Stimulated activated CD4-positive, alpha-beta T cell treated with anti-CD3 and anti-CD28 coated beads, Interleukin-1b, Interleukin-23, amount 100 ng/mL, for 1 hour (primary cell): ENCODE measurements at places on chromosomes 2 and 18.

- no peak for DNase-seq
Observed at GRCh38 chr18:63974991-63975390, 5.1 kb downstream of the SERPINB8 start.

GRCh38 chr18:74299746-74300145 is 8.0 kb upstream of the CYB5A start:
- DNase-seq: no peak

- DNase-seq: no peak
Observed at GRCh38 chr18:26738706-26739105, 126.8 kb downstream of the AQP4 start.

GRCh38 chr2:25297738-25298137 is 44.0 kb downstream of the DNMT3A start:
- DNase-seq: no peak

- no peak for DNase-seq
Observed at GRCh38 chr2:70934981-70935380, 719 bp upstream of the ATP6V1B1 start.

- DNase-seq: no peak
Observed at GRCh38 chr2:11097854-11098387, 57.3 kb upstream of the SLC66A3 start.

GRCh38 chr18:75696391-75696790 is 268.9 kb upstream of the SMIM21 start:
- DNase-seq: no peak

DNA sequence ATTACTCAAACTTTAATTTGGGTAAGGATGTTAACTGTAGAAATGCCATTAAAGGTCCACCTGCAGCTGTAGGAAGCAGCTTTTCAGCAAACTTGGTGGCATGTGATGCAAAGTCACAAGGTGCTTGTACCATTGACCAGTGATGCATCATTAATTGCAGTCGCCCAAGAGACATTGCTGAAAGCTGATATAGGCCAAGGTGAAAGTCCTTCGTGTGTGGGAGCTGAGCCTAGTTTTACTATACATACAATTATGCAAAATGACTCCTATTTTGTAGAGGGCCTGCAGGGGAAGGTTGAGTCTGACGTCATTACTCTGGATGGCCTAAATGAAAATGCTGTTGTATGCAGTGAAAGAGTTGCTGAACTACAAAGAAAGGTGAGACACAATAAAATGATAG is 40.5 kb downstream of the ALMS1 start:
- no peak for DNase-seq

- DNase-seq: no peak
Observed at GRCh38 chr2:112000399-112001135, 54.5 kb upstream of the TMEM87B start.

GRCh38 chr2:226683944-226684562 is 115.6 kb downstream of the IRS1 start:
- no peak for DNase-seq

DNA sequence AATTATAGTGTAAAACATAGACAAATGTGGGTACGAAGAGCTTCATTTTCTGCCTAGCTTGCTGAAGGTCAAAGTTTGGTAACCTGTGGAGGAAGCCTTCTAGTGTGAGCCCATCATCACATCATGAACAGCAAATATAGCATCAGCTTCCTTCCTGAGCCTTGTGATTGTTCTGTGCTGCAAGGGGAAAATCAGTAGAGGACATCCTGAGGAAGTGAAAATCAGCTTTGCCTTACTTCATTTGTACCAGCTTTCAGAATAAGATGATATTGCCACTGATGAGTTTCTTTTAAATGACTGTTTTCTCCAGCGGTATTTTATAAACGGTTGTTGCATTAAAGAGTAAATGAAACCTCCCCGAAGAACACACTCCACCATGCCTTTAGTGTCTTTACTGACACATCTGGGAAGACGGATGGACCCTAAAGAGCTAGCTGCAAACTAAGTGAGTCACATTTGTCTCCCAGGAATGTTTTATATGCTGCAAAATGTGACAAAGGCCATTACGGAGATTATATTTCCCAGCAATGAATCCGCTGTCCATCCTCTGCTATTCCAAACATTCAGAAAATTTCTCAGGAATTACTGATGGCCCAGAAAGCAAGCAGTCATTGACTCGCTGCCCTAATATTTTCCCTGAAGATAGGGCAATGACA is 1272.8 kb downstream of the SUCLG1 start:
- DNase-seq: no peak

DNA sequence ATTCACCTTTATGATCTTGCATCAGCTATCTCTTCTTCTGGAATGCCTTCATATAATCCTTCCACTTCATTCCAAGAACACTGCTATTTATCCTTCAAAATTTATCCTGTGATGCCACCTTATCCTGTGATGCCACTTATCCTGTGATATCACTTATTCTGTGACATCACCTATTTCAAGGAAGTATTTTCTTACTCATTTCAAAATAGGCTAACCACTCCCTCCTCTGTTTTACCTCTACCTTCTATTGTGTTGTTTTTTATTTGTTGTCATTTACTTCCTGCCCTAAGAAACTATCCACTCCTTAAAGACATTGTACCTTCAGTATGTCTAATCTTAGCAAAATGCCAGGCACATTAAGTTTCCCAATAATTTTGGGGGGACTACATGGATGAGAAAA is 38.8 kb downstream of the CD226 start:
- DNase-seq: no peak

DNA sequence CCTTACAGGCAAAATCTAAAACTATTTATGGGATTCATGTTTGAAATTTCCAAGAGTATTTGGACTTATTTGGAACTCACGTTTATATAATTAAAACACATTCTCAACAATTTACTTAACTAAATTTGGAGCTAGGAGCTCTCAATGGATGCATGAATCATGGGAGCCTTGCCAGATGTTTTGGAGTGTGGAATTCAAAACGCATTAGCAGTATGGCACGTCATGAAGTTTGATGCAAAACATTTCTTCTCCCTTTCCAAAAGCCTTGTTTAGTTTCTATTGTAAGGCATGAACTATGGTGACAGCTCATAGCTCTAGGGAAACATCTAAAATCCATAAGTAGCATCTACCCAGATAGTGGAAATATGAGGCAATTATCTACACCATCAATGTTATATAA is 701.6 kb downstream of the SATB2 start:
- no peak for DNase-seq

DNA sequence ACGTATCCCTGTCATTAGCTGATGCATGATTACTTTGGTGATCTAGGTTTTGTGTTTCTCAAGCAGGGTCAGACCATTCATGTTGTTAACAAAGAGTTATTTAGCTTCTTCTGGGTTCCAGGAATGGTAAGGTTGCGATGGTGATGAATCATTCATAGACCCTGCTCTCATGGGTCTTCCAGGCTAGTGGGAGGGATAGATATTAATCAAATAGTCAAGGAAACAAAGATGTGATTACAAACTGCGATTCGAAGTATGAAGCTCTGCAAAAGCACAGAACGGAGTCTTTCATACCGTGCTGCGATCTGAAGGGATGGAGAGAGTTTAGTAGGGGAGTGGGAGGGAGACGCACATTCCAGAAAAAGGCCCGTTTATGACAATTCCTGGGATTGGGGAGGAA is 42.1 kb downstream of the CAVIN2 start:
- DNase-seq: no peak

- no peak for DNase-seq
Observed at GRCh38 chr2:73368781-73369180, 16.9 kb upstream of the ALMS1 start.

- DNase-seq: no peak
Observed at GRCh38 chr2:187654535-187654934, 100.3 kb upstream of the TFPI start.

GRCh38 chr2:42191285-42192009 is 22.3 kb downstream of the EML4 start:
- no peak for DNase-seq

GRCh38 chr2:106853631-106854030 is 32.3 kb downstream of the ST6GAL2 start:
- no peak for DNase-seq

DNA sequence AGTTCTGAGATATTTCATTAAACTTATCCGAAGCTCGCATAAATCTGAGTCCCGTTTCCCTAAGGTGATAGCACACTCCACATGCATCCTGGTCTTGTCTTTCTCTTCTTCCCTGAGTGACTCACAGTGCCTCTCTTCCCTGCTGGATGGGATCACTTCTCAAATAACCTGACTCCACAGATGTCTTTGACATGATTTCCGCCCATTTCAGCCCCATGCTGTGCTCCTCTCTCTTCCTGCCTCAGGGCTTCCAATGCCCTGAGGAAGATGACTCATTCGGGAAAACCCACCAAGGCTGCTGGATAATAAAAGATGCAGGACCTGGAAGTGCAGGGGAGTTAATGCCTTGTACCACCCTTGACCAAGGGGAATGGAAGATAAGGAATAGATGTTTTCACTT is 441.7 kb upstream of the SOX11 start:
- no peak for DNase-seq

DNA sequence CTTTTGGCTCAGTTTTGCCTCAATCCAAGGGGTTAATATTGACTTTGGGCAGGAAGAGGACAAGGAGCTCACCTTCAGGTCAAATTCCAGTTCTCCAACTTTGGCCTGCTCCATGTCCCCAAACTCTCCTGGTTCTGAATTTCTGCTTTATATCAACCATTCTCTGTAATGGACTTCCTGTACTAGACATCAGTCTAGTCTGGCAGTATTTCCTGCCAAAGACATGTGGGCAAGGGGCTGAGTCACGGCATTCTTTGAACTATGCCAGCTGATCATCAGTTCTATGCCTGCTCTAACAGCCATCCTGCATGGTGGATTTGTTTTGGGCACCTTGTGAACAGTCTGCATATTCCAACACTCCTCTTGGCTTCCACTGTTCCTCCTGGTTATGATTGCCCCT is 199.4 kb downstream of the ZEB2 start:
- DNase-seq: no peak

DNA sequence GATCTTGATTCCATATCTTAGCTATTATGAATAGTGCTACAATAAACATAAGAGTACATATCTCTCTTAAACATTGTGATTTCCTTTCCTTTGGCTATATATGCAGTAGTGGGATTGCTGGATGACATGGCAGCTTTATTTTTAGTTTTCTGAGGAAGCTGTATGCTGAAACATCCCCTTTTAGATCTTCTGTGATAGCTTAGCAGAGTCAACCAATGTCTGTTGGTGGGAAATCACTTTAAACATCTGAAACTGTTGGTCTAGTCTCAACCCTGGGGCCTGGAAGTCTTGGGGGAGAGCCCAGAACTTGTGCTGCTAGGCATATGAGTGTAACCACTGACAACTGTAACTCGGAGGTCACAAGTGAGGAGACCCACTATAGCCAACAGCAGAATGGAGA is 378.6 kb upstream of the SLC14A2 start:
- no peak for DNase-seq

- no peak for DNase-seq
Observed at GRCh38 chr2:175872721-175873120, 129.3 kb downstream of the LNPK start.

- no peak for DNase-seq
Observed at GRCh38 chr18:23658285-23658684, 4.4 kb downstream of the ANKRD29 start.

- no peak for DNase-seq
Observed at GRCh38 chr2:24105816-24106215, 17.3 kb downstream of the PFN4 start.

GRCh38 chr2:23518481-23519333 is 133.7 kb downstream of the KLHL29 start:
- no peak for DNase-seq
